ENCODE measurements at places on chromosomes 1 and 21.

DNA sequence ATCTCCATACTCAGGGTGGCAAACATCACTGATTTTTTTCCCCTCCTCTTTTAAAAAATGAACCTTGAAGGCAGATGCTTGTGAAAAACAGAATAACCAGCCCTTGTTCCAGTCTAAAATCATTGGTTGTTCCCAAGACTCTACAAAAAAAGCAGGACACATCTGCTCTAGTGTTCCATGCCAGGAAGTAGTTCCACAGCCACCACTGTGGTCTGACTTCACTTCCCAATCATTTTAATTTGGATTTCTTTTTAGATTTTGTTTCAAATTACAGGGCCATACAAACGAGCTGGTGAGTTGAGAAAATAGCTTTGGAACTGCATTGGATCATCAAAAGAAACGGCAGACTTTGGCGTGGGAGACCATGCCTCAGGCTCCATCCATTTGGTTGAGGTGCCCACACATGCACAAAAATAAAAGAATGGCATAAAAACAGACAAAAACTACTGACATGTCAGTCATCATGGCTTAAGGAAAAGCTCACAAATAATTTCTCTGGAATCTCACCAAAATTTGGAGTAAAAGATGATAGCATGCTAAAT lies 210.0 kb downstream of the GABPA start:
- DNase-seq = no peak

DNA sequence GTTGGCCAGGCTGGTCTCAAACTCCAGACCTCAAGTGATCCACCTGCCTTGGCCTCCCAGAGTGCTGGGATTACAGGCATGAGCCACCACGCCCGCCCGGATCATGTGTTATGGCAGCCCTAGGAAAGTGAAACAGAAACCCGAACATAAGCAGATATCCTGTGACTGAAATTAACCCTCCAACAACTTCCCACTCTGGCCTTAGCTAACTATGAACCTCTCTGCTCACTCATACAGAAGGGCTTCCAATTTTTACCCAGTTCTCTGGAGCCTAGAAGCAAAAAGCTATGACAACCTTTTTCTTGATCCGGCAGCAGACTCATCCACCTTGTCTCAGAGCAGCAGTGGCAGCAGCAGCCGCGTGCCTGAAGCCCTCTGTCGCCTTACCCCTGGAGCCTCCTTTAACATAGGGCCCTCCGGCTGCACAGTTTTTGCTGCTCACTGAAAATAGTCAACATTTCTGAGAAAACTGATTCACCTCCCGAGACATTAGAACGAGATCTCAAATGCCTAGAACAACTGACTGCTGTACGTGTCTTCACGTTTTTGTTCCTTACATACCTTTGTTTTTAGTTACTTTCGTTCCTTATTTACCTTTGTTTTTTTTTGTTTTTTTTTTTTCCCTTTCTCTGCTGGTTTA lies 9.3 kb downstream of the CBR1 start:
- peak; percentile 49 for DNase-seq

DNA sequence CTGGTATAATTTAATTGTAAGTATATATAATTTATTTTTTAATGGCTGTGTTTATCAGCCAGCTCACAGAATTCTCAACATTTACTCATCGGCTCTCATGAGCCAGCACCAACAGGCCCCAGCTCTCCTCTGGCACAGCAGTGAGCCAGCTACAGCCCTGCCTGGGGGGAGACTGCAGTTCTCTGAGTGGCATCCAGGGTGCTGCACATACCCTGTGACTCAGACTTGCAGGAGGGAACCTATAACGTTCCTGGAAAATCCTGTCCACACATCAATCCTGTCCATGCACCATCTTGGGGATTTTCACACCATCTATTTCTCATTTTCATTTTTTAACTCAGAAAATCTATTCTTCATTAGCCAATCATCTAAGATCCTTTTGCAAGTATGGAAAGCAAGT lies 36.5 kb downstream of the FHAD1 start:
- no peak for DNase-seq

DNA sequence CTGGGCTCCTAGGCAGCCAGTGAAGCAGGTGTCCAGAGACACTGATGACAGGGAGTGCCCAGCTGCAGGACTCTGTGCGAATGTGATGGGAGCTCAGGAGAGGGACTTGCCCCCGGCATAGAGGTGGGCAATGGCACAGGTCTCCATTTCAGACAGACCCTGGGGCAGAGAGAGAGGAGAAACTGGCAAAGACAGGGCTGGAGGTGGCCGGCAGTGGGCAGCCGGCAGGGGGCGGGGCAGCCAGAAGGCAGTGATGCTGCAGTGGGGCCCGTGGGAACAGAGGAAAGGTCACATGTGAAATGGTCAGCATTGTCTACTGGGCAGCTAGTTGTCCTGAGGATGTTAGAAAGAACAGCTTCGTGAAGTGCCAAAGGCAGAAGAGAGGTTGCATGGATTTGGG lies 112.6 kb downstream of the HUNK start:
- no peak for DNase-seq

- peak; percentile 17 for DNase-seq
Observed at GRCh38 chr1:199931666-199932377, 95.7 kb upstream of the NR5A2 start.
